ENCODE measurements at places on chromosomes 1 and 21. TPM values are rescaled to one million over a fixed set of nuclear protein-coding genes. Genes with fewer than 3 reads are reported as not detected.

The NBPF4 gene
- total RNA-seq, result not detected

The LMX1A gene
- not detected for total RNA-seq

The PTPN7 gene
- 2.3 TPM for total RNA-seq

The OR2T12 gene
- not detected for total RNA-seq

The RIPPLY3 gene
- 0.92 TPM for total RNA-seq

The GJA4 gene
- total RNA-seq, result not detected

The HES3 gene
- total RNA-seq, result not detected

The PRR9 gene
- total RNA-seq, result not detected

The JAK1 gene
- 138 TPM for total RNA-seq

The TNFRSF4 gene
- total RNA-seq, result 0.25 TPM

The BCL2L15 gene
- total RNA-seq, result under 0.01 TPM

The FNDC5 gene
- total RNA-seq, result 0.08 TPM

The S100A4 gene
- 2.7 TPM for total RNA-seq

The TMEM82 gene
- not detected for total RNA-seq

The OR2G6 gene
- not detected for total RNA-seq

The FCRL2 gene
- total RNA-seq, result not detected

The ATP6V1G3 gene
- not detected for total RNA-seq

The KCNJ9 gene
- not detected for total RNA-seq
